ENCODE measurements at places on chromosomes 3 and 15.

- no peak for DNase-seq
Measured at GRCh38 chr3:187247398-187247797, 44.1 kb downstream of the MASP1 start.

GRCh38 chr3:81863756-81864155 is 102.3 kb upstream of the GBE1 start:
- peak; percentile 41 for DNase-seq

GRCh38 chr15:35095941-35096340 is 10.8 kb upstream of the NANOGP8 start:
- no peak for DNase-seq

DNA sequence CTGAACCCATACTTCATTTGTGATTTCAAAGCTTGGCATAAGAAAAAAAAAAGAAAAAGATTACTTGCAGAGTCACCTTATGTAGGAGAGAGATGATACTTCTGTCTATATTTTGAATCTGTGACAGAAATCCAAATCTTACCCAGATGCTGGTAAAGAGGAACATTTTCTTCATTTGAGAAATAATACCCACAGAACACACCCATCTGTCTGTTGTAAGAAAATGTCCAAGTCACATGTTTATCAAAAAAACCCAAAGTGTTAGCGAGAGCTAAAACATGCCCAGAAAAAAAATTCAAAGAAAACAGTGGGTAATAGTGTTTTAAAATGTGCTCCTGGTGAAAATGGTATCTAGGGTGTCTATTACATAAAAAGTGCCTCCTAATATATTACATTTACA is 18.0 kb upstream of the RAP2B start:
- no peak for DNase-seq

DNA sequence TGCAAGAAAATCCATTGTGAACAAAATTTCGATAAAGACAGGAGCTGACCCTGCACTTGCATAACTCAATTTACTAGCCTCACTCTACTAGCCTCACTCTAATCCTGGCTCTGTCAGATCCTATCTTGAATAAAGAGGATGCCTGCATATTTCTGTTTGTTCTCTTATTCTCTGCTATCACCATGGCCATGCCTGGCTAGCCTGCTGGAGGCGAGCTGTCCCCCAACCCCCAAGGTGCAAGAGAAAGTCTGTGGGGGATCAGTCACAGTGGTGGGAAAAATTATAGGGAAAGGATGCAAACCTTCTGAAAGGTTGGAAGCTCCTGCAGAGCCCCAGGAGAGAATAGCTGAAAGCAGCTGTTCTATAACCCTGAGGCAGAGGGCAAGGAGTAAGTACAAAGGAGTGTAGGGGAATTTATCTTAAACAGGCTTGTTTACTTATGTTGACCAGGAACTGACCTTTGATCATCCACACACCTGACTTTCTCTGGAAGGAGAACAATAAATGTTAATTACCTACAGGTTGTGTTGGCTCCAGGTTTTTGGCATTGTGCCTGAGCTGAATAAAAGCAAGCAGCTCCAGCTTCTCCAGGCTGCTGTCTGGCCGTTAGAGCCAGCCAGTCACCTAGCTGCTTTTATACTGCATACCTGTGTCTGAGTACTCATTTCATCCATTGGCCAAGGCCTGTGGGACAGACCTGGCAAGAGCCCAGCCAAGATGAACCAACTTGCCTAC is 137.7 kb upstream of the RASGRP1 start:
- no peak for DNase-seq

DNA sequence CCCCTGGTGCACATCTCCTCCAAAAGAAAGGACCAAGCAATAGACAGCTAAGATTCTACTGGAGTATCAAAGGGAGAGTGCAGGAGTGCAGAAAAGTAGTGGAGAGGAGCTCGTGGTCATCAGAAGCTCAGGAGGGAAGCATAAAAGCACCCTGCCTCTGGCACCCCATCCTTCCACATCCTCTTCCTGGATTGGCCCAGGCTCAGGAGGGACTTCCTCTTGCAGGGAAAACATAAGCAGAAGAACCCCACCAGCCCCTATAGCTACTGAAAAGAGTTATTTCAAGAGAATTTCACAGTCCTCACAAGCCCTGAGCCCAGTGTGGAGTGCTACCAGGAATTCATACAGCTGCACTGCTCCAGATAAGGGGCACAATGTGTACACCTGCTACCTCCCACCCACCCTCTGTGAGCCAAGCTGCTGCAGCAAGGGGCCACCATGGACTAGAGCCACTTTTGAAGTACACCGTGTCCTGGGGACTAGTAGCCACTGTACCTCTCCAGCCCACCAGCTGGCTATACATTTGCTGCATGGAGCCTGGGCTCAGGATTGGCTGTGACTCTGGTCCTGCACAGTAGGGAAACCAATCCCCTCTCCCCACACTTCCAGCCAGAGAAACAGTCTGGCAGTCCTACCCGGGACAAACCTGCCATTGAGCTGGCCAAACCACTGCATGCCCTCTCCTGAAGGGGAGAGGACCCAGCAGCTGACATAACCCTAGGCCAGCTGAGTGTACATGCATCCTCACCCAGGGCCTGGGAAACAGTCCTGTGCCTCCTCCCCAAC is 43.0 kb downstream of the CD200R1 start:
- no peak for DNase-seq

GRCh38 chr3:31968369-31968926 is 12.6 kb downstream of the OSBPL10 start:
- no peak for DNase-seq

- DNase-seq = no peak
Measured at GRCh38 chr15:44153352-44153751, 41.7 kb downstream of the FRMD5 start.

- no peak for DNase-seq
Measured at GRCh38 chr15:101675796-101676582, 23.8 kb upstream of the TM2D3 start.

DNA sequence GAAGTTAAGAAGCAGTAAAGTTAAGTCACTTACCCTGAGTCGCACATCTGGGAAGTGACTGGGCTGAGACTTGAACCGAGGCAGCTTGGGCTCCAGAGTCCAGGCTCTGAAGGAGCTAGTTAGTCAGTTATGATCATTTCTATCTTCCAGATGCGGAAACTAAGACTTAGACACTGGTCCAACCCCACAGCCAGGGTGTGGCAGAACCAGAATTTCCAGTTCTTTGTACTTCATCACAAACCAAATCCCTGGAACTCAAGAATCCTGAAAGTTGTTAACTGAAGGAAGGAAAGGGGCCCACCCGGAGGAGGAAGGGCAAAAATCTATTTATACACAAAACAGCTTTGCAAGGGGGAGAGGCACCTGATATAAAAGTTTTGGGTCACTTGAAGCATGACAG is 389.9 kb downstream of the SHQ1 start:
- no peak for DNase-seq

GRCh38 chr3:150797155-150797554 is 34.2 kb upstream of the SIAH2 start:
- DNase-seq = no peak

DNA sequence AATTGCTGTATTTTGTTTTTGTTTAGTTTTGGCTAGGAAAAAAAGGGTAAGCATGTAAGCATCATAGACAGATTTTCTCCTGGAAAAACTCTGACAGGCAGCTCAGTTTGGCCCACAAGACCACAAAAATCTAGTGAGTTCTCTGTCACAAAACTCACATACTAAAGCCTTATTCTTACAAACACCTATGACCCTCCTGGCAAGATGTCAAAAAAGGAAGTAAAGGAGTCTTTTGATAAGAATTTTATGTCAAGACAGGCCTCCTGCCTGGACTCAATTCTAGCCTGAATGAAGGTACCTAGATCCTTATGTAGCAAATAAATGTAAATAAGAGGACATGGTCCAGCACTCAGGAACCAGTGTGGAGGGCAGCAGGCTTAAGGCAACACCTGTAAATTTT is 668.3 kb upstream of the ZNF385D start:
- DNase-seq = peak; percentile 2

DNA sequence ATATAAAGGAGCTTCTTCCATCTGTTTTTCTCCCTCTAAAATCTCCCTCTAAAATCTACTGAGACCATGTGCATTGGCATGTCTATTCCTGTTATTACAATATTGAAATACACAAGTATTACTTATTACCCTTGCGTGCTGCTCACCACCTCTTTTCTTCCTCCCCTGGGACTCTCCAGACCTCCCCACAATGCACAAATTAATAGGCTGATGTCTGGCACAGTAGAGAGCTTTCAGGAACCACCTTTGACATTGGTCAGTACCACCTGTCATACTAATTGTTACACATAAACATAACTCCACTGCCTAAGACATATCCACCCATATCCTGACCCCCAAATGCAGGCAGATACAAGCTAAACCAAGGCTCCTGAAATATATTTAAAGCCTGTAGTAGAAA is 722.6 kb downstream of the FHIT start:
- no peak for DNase-seq

GRCh38 chr15:39453620-39454019 is 127.3 kb upstream of the THBS1 start:
- DNase-seq = peak; percentile 59

GRCh38 chr3:69692761-69693160 is 46.5 kb upstream of the MITF start:
- no peak for DNase-seq

GRCh38 chr3:151769175-151769574 is 35.4 kb downstream of the AADACL2 start:
- no peak for DNase-seq

- DNase-seq = no peak
Measured at GRCh38 chr15:93825682-93826081, 405.7 kb upstream of the MCTP2 start.

All from hematopoietic multipotent progenitor cell (in vitro differentiated cells).